Vein endothelial cell (primary cell): ENCODE measurements at places on chromosomes 3 and 15. TPM values are rescaled to one million over a fixed set of nuclear protein-coding genes. Genes with fewer than 3 reads are reported as not detected.

The VPS33B gene
- total RNA-seq = 11.4 and 13.7 TPM in 2 replicates

The LRTM1 gene
- not detected in 2 replicates for total RNA-seq

The EIF3J gene
- total RNA-seq = 37.2 and 51.3 TPM in 2 replicates

The UROC1 gene
- not detected in 2 replicates for total RNA-seq

The ADGRG7 gene
- not detected in 2 replicates for total RNA-seq

The AMOTL2 gene
- total RNA-seq = 141 and 175 TPM in 2 replicates

The CCDC54 gene
- total RNA-seq = not detected in 2 replicates

The UACA gene
- 119 and 175 TPM in 2 replicates for total RNA-seq

The PFKFB4 gene
- total RNA-seq = 2.9 and 4.9 TPM in 2 replicates
